ENCODE measurements at places on chromosomes 3 and 15.

DNA sequence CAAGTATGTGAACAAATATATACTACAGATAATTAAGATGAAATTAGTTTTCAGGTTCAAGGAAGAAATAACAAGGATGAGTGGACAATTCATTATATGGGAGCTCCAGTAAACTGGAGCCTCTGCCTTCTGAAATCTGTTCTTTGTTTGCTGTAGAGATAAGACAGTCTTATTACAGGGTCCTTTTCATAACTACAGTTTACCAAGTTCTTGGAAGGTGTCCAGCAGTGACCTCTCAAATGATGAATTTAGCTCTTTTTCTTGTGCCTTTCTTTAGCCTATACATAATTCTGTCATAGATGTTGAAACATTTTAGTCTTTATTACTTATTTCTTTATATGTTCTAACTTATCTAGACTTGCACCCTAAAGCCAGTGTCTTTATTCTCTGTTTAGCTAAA, 89.7 kb upstream of the GBE1 start:
- DNase-seq, result no peak

DNA sequence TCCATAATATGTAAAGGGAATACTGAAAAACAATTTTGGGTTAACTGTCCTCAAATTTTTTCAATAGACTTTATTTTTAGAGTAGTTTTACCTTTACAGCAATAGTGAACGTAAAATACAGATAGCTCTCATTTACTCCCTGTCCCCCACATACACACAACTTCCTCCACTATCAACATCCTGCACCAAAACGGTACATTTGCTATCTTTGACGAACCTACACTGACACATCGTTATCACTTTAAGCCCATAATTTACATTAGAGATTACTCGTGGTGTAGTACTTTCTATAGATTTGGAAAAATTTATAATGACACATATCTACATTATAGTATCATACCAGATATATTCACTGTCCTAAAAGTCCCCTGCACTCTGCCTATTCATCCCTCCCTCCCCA, 16.9 kb upstream of the P2RY1 start:
- no peak for DNase-seq

GRCh38 chr15:36256404-36256807, 323.0 kb upstream of the CDIN1 start:
- DNase-seq, result no peak

- peak; percentile 22 for DNase-seq
Measured at GRCh38 chr3:72960812-72961518, 35.6 kb upstream of the PPP4R2 start.

- DNase-seq, result no peak
Measured at GRCh38 chr3:122247825-122248185, 64.3 kb downstream of the CASR start.

- DNase-seq, result no peak
Measured at GRCh38 chr15:66462627-66463026, 34.9 kb downstream of the SNAPC5 start.

GRCh38 chr3:190064112-190064511, 56.6 kb downstream of the P3H2 start:
- DNase-seq, result peak; percentile 88

- no peak for DNase-seq
Measured at GRCh38 chr3:79081335-79081734, 686.5 kb downstream of the ROBO1 start.

GRCh38 chr15:92531406-92531805, 124.2 kb downstream of the FAM174B start:
- DNase-seq, result no peak

GRCh38 chr15:86935841-86936240, 856.2 kb downstream of the AGBL1 start:
- DNase-seq, result no peak

- DNase-seq, result no peak
Measured at GRCh38 chr3:176581589-176581988, 615.7 kb downstream of the TBL1XR1 start.

- no peak for DNase-seq
Measured at GRCh38 chr3:134879990-134880389, 84.9 kb downstream of the EPHB1 start.

GRCh38 chr15:92666780-92667179, 11.2 kb upstream of the FAM174B start:
- DNase-seq, result no peak

DNA sequence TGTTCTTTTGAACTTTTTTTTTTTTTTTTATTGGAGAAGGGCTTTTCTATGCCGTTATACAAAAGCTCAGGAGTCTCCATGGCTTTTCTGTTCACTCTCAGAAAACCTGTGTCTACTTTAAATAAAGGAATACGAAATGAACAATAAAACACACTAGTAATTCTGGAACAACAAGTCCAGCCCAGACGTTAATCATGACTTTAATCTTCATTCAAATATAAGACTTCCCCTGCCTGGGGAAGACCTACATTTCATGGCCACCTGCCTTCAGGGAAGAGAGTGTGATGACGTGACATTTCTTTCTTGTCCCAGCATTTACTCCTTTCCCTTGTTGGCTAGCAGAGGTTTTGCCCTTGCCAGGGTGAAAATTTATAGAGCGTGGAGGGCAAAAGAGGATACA, 564.5 kb downstream of the PDCD6IP start:
- no peak for DNase-seq

DNA sequence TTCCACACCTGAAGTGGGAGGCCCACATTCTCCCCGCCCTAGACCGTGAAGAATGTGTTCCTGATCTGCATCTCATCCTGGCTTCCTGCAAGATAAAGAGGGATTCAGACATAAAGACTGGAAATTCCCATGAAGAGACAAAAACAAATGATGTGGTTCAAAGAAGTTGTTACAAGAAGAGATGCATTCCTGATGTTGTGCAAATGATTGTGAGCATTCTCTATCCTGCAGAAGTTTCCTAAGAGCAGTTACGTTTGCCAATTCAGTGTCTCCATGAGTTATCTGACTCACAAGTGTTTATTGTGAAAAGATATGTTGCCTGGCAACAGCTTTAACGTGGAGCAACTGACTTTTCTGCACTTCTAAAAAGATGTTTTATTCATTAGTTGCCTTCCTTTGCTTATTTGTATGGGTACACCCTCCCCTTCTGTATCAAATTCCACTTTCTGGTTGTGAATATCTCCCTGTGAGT, 107.8 kb downstream of the ZIC4 start:
- peak; percentile 39 for DNase-seq

GRCh38 chr3:101036213-101036618, 43.0 kb upstream of the ABI3BP start:
- DNase-seq, result peak; percentile 73

DNA sequence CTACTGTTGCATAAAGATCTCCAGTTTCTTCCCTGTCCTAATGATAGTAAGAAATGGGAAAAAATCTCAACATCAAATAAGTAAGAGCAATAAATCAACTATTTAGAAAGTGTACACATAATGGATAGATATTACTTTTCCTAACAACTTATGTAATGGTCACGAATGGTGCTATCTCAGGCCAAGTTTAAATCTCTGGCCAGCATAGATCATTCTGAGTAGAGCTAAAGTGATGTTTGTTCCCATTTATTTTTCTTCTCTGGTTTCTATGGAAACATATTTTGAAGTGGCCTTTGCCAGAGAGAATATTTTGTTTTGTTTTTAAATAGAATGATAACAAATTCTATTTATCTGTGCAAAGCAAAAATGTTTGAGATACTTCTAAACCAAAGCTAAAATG, 249.7 kb upstream of the TTC14 start:
- DNase-seq, result no peak

DNA sequence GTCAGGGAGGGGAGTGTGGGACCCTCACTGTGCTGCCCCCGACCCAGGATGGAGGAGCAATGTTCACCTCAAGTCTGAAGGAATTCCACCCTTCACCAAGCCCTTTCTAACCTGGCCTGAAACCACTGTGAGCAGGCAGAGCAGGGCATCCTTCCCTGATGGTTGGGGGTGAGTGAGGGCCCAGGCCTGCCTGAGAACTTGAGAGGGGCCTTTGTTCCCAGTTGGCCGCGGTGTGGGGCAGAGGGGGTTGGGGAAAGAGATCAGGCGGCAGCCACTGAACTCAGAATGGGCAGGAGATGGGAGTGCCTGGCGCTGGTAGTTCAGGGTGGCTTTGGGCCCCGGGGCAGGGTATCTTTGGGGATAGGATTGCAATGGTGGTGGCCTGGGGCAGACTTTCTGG, 103.5 kb upstream of the RPL32 start:
- no peak for DNase-seq

DNA sequence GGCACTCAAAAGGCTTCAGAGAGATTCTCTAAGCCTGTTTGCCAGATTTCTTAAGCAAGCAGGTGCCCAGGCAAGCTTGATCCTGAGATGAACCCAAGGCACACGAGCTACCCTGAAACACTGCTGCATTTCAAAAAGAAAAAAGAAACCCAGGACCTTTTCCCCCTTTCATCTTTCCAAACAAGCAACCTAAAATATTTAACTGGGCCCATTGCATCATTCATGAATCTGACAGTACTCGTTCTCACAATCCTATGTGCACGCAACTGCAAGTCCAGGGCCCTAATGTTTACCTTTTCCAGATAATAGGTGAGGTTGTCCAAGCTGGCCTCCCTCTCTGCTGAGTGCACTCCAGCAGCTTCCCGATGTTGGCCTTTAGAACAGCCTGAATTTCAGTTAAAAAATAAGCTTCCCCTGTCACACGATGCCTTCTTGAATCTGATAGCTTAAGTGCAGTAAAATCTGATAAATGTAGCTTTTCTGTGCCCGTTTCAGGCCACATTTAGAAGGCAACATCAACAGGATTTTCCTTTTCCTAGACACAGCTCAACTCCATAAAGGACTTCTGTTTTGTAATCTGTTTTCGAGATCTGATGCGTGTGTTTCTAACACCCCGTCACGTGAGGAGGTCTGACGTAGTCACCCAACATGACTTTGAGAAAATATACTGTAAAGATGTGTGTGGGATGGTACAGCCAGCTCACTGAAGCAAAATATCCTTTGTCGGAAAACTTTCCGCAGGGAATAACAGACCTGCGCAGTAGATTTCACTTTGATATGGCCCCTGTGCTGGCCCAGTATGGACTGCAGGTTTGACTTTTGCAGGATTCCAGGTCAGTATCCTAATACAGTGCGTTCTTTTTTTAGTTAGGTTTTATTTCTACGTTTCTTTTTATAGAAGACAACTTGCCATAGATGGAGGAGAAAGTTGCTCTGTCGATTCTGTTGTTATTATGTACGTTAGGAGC, 55.1 kb upstream of the RASA2 start:
- no peak for DNase-seq

GRCh38 chr3:152094406-152094805, 174.3 kb upstream of the MBNL1 start:
- no peak for DNase-seq

GRCh38 chr3:194587438-194587931, 45.7 kb downstream of the TMEM44 start:
- peak; percentile 70 for DNase-seq

DNA sequence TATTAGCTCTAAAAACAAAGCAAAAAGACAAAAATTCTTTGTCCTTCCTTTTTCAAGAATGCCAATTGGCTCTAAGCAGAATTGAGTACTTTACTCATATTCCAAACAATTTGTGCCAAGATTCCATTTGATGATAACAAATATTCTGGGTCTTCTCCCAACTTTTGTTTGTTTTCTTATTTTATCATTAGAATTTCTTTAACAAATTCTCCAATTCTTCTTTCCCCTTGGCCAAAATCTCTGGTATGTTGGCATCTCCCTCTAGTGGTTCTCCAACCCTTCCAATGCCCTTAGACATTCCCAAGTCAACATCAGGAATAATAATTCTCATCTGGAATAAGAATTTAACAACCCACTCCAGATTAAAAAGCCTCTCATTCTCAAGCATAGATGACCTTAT, 5.3 kb downstream of the CPOX start:
- no peak for DNase-seq

- DNase-seq, result no peak
Measured at GRCh38 chr3:151315136-151315535, 1.5 kb downstream of the GPR87 start.

DNA sequence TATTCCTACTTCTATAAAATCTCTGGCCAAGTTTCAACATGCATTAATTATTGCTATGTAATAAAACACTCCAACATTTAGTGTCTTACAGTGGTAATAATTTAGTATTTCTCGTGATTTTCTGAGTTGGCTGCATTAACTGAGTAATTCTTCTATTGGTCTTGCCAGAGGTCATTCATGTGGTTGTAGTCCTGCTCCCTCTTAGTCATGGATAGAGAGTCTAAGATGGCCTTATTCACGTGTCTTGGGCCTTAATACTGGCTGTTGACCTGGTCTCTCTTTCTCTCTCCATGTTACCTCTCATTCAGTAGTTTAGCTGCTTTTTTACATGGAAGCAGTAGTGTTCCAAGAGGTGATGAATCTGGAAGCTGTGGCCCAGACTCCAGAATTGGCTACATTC, 140.1 kb upstream of the ZBTB20 start:
- no peak for DNase-seq

GRCh38 chr3:46110701-46111493, 83.6 kb upstream of the XCR1 start:
- no peak for DNase-seq

DNA sequence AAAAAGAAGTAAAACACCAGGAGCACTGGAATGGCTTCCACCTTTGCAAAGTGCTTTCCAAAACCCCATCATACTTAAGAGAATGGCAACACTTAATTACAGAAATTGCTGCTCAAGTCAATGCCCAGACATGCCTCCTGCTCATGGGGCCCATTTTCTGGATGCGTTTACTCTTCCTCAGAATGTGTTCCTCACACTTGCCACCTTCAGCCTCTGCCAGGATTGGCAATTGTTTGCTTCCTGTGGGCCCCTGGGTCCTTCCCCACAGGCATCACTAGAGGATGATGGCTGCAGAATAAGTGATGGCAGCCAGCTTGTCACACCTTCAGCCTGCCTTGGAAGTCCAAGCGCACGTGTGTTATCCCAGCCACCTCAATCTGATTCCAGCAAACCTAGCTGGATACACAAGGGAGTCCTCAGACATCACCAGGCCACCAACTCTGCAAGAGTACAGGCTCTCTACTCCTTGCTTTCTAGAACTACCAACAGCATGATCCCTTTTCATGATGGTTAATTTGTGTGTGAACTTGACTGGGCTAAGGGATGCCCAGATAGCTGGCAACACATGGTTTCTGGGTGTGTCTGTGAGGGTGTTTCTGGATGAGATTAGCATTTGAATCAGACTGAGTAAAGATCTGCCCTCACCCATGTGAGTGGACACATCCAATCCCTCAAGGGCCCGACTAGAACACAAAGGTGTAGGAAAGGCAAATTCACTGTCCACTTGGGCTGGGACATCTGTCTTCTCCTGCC, 4.9 kb upstream of the NUP210 start:
- no peak for DNase-seq

GRCh38 chr15:24901409-24901808, 53.4 kb upstream of the SNRPN start:
- DNase-seq, result no peak
